CD4-positive, alpha-beta T cell (primary cell): ENCODE measurements at places on chromosomes 2 and 18.

GRCh38 chr18:55781481-55781957, 193.5 kb upstream of the TCF4 start:
- DNase-seq = no peak

GRCh38 chr2:28325567-28326468, 66.8 kb upstream of the FOSL2 start:
- DNase-seq = no peak

DNA sequence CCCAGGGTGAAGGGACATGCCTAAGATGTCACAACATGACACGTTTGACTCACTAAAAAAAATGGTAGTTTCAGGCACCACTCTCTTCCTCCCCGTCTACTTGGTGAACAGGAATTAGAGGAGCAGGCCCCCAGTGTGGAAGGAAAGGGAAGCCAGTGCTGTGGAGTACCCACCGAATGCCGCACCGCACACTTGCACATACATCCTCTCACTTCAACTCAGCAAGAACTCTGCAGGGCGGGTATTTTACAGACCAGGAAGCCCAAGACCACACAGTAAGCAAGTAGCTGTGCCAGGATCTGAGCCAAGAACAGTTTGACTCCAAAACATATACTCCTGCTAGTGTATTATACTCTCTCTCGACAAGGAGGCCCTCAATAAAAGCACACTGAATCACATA, 69.8 kb downstream of the BCL2 start:
- no peak for DNase-seq

DNA sequence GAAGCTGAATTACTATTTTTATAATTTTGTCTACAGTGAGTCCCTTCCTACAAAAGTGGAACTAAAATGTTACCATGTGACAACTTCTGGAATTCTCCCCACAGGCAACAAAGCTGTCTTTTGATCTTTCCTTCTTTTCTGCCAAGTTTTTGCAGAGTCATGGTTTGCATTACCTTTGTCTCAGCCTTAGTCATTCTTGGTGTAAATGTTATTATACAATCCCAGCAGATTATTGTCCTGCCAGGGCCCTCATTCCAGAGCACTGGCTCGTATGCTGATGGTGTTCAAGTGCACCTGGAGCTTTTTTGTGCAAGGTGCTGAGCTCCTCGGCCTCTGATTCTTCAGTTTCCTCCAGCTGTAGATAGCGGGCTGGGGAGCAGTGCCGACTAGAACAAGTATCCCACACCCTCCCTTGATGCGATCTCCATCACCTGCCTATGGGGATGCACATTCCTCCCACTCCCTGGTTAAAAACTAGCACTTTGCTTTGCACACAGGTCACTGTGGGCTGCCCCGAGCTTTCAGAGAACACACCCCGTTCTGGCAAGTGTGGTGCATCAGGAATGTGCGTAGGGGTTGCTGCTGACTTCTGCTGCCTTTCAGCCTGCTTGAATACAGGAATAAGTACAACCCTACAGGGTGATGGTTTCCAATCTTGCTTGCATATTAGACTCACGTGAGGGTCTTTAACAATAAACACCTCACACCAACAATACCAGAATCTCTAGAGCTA, 263.6 kb downstream of the RNF144A start:
- no peak for DNase-seq

- DNase-seq = no peak
Measured at GRCh38 chr2:168552450-168552856, 96.4 kb downstream of the CERS6 start.

DNA sequence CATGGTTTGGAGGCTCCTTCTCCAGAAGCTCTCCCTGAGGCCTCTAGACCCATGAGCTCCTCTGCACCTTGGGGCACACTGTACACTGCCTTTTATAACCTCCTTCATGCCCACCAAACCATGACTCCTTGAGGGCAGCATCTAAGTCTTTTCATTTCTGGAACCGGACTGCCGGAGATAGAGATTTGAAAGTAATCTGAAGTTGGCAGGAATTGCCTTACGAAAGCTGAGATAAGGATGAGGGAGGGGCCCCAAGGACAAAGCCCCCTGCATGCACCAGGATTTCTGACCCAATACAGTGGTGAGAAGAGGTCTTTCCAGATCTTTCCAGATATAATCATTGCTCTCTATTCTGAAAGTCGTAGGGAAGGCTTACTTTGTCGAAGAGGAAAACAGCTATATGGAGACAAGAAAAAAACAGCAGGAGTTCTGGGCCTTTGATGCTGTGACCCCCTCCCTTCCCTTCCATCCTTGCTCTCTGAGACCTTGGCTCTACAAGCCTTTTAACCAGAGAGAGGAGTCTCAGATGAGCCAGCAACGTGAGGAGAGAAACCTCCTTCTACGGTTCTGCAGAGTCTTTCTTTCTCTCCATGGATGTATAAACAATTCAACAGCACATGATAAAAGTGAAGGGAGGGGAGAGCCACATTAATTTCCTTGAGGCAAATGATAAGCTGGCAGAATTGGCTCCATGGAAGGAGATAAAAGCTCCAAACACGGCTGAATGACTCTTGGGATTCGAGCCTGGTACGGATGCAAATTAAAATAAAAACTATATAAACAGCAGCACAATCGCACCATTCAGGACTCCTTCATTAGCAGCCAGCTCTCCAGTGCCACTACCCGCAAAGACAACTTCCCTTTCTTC, 88.0 kb upstream of the RTN4 start:
- no peak for DNase-seq

- DNase-seq = no peak
Measured at GRCh38 chr2:51516667-51517066, 484.7 kb upstream of the NRXN1 start.

DNA sequence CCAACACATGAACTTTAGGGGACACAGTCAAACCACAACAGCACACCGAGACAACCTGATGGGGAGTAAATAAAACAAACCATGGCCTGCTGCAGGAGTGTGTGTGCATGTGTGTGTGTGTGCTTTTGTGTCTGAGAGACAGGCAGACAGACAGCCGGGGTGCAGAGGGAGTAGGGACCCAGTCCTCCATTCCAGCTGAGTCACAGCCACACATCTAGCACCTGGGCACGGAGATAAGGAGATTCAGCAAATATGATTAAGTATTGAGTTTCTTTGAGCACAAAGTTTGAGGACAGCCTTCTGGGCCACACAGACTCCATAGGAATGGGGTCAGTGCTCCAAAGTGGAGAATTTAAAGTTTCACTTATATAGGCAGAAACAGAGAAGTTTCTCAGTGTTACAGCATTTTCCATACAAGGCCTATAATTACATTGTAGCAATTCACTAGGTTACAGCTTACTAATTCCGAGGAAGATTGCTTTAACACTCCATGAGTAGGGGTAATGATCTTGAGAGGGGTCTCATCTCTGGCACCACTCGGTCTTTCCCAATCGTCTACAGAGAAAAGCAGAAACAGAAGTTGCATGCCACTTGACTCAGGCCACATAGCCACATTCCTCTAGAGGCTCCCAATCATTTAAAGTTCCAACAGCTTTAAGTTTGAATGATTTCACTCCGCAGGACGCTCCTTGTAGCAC, 30.8 kb upstream of the PRLH start:
- no peak for DNase-seq

DNA sequence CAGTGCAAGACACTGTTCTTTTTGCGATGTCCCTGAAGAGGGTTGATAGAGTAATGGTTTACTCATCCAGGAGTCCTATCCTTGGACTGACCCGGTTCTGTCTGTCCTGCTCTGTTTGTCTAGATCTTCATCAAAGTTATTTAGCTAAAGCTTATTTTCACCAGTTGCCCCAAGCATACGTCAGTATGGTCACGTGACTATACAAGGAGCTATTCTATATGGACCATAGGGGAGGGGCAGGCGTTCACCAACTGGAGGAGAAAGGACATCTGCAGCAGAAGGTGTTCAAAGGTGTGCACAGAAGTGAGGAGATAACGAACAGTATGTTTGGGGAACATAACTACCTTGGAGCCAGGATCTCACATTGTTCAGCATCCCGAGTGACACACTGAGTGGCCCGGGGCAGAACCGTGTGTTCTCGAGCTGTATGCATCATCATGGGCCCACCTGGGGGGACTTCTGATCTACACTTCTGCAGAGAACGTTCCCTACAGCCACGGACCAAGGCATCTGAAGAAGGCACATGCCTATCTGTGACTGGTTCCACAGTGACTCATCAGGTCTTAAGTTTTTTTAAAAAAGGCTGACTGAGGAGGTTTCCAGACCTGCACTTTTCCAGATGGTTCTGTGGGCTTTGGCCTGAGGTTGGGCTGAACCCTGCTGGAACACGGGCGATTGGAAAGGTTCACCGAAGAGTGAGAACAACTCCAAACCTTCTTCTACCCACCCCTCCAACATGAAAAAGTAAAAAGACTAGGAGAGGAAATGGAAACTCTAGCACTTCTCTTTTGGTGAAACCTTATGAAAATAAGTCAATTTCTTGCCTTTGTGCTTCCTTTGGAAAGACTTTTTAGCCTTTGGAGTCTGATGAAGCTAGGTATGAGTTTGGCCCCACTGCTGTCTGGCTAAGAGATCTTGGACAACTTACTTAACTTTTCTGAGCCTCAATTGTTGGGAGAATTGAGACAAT, 68.6 kb upstream of the YWHAQ start:
- no peak for DNase-seq

DNA sequence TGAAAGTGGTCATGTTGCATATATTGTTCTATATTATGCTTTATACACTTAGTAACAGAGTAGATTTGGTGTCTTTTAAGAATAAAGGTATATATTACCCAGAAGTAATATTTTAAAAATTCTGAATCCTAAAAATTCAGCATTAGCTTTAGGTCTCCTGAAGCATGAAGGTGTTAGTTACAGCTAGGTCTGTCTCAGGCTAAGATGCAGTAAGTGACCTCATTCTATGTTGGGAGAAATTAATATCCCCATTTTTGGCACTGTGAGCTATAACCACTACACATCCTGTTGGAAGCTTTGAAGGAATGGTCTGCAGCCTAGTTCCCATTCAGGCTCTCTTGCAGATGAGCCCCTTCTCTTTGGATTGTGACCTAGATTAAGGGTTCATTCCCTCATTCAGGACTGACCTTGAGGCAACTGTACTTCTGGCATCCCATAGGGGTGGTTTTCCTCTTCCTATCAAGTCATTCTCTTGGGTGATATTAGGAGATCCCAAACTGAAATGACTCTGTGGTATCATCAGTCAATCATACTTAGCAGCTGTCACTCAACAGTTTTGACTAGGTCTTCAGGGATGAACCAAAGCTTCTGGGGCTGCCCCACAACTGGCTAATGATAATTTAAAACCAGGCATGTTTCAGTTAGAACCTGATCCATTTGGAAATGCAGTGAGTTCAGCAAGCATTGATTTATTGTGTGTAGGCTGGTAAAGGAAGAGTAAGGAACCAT, 117.7 kb downstream of the GPD2 start:
- no peak for DNase-seq

DNA sequence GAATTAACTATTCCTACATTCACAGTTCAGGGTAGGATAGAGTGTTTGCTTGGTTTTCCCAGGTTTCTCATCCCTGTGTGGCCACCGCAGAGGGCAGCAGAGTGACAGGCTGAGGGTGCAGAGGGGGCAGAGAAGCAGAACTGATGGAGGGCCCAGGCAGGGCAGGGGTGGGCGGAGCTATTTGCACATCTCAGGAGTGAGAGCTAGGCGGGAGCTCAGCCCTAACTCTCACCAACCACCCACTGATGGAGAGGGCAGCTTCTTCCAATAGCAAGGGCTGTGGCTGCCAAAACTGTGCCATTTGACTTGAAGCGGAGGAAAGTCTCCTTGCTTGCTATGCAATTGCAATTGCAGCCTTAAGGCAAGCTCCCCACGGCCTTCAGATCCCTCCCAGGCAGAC, 12.0 kb upstream of the DARS1 start:
- peak; percentile 45 for DNase-seq

DNA sequence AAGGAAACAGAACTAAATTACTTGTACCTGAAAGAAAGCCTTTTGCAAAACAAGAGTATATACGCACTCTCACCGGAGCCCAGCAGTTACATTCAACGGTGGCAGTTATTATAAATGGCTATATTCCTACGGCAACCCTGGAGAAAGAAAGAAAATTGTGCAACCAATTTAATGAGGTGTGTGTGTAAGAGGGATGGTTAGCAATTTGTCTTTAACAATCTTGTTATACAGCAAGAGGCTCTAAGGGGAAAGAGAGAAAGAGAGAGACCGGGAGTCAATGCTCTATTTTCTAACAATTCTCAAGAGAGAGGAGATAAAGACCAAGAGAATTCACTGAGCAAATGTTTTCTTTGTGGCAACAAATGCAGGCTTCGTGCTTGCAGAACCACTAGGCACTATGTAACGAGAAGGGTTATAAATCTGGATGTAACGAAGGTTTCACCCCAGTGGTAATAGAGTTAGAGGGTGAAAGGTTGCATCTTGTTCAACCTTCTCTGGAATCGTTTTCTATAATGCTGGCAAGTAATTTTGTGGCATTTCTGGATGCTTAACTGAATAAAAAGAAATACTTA, 359.1 kb upstream of the SPRED2 start:
- no peak for DNase-seq

GRCh38 chr2:222306393-222307142, 7.8 kb upstream of the PAX3 start:
- DNase-seq = no peak

GRCh38 chr2:70746094-70746974, 21.7 kb downstream of the ADD2 start:
- DNase-seq = no peak

GRCh38 chr18:43635397-43635796, 358.1 kb upstream of the SYT4 start:
- DNase-seq = no peak

GRCh38 chr2:48993576-48993975, 160.7 kb downstream of the FSHR start:
- DNase-seq = no peak

GRCh38 chr2:209391776-209392401, 32.0 kb upstream of the MAP2 start:
- no peak for DNase-seq
